ENCODE measurements at places on chromosomes 1 and 21. TPM values are rescaled to one million over a fixed set of nuclear protein-coding genes. Genes with fewer than 3 reads are reported as not detected.

The PROX1 gene
- polyA plus RNA-seq: 13.5 TPM

The LRIG2 gene
- polyA plus RNA-seq: 4.8 TPM

The HPCAL4 gene
- polyA plus RNA-seq: 3.9 TPM

The EPS15 gene
- polyA plus RNA-seq: 34.7 TPM

The MASP2 gene
- polyA plus RNA-seq: not detected

The OR2AK2 gene
- not detected for polyA plus RNA-seq

The TNFAIP8L2 gene
- polyA plus RNA-seq: 3.3 TPM

The VCAM1 gene
- polyA plus RNA-seq: 38.0 TPM

The ZFP69B gene
- 2.1 TPM for polyA plus RNA-seq

The BARHL2 gene
- not detected for polyA plus RNA-seq

The HRNR gene
- not detected for polyA plus RNA-seq

The DPT gene
- 13.3 TPM for polyA plus RNA-seq

The TMEM125 gene
- polyA plus RNA-seq: 1.1 TPM

The PGLYRP4 gene
- polyA plus RNA-seq: not detected

The COL24A1 gene
- polyA plus RNA-seq: 0.02 TPM

The IFNGR2 gene
- polyA plus RNA-seq: 87.4 TPM

The NR1I3 gene
- not detected for polyA plus RNA-seq

The OR2G6 gene
- polyA plus RNA-seq: not detected

The ZBTB21 gene
- polyA plus RNA-seq: 10.2 TPM

The SLC30A10 gene
- 0.32 TPM for polyA plus RNA-seq

The CFHR4 gene
- not detected for polyA plus RNA-seq

The IBA57 gene
- polyA plus RNA-seq: 2.9 TPM

The MSTO1 gene
- 40.1 TPM for polyA plus RNA-seq

The HOOK1 gene
- 3.6 TPM for polyA plus RNA-seq

The SMIM1 gene
- 8.8 TPM for polyA plus RNA-seq

The PALMD gene
- 189 TPM for polyA plus RNA-seq

The DDAH1 gene
- 15.5 TPM for polyA plus RNA-seq

The BMP8B gene
- polyA plus RNA-seq: 1.0 TPM

The NPL gene
- 8.8 TPM for polyA plus RNA-seq

The OPTC gene
- polyA plus RNA-seq: not detected

The TP73 gene
- 0.03 TPM for polyA plus RNA-seq

The MORN1 gene
- polyA plus RNA-seq: 5.9 TPM

The KRTAP21-2 gene
- not detected for polyA plus RNA-seq

The GJA4 gene
- polyA plus RNA-seq: 10.8 TPM
